Gastroesophageal sphincter (tissue), 4 donors: ENCODE measurements at places on chromosomes 6 and 20.
A peak's percentile ranks its signal among the peaks of the same experiment; 100 is the strongest.

DNA sequence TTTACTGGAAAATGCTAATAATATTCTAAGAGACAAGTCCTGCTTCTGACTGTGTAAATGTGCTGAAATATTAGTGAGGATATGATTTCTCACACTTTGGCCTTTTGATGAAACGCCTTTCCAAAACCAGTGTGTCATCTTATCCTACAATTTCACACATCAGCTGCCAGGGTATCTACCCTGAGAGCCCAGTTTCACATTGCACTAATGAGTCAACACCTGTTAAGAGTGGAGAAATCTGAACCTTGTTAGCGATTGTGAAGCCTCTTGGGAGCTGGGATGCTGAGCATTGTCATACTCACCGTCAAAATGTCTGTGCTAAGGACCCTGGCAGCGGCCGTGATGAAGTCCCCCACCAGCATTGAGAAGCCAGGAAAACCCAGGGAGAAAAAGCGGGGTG is 166.0 kb downstream of the RALGAPA2 start:
- no peak overlapping the region for H3K27ac ChIP-seq
- no peak for ATAC-seq

- H3K4me1 ChIP-seq = peaks cover 40% of the 10 kb centered on the region
- H3K4me3 ChIP-seq = no peak overlapping the region
- no peaks in the 10 kb centered on the region for H3K36me3 ChIP-seq
- H3K27me3 ChIP-seq = no peaks in the 10 kb centered on the region
These were observed 144.9 kb downstream of the PRL start for GRCh38 chr6:22151892-22152291.

DNA sequence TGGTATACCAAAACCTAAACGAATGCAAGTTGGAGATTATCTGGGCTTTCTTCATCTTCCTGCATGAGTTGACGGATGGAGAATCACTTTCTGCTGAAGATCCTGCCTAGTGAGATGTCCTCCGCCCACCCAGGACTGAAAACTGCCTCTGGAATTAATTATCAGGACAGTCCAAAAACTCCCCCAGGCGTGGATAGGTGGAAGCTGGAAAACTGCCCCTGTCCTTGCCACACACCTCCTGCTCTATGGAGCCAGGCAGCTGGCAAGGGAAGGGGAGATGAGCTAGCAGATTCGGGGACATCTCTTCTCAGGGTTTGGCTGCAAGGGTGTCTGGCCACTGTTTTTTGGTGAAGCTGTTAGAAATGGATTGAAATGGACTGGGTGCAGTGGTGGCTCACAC is 89.3 kb upstream of the ZNFX1 start:
- H3K27ac ChIP-seq = peak overlapping the region; percentile 14
- H3K4me1 ChIP-seq = no peaks in the 10 kb centered on the region

- H3K4me3 ChIP-seq = no peak overlapping the region
- peaks cover 9% of the 10 kb centered on the region for H3K4me1 ChIP-seq
- H3K27me3 ChIP-seq = peaks cover 29% of the 10 kb centered on the region
These were observed 47.7 kb upstream of the RNF182 start for GRCh38 chr6:13877051-13877450.

DNA sequence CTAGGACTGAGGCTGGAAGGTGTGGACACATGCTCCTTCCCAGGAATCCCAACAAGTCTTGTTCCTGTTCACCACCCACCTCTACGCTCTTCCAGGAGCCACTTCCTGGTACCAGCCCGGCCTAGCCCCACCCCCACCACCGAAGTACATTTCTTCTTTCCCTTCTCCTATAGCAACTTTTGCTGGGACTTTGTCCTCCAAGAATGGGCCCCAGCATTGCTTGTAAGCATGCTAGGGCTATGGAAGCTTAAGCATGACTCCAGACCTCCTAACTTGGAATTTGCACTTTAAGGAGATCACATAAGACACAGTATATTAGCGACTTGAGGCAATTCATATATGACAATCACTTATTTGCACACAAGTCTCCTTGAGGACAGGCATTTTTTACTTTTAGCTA is 462.0 kb upstream of the ARID1B start:
- no peak overlapping the region for H3K4me3 ChIP-seq
- no peak overlapping the region for H3K27ac ChIP-seq
- no peaks in the 10 kb centered on the region for H3K27me3 ChIP-seq
- ATAC-seq = no peak
- no peaks in the 10 kb centered on the region for H3K36me3 ChIP-seq
